ENCODE measurements at places on chromosomes 7 and 10.

DNA sequence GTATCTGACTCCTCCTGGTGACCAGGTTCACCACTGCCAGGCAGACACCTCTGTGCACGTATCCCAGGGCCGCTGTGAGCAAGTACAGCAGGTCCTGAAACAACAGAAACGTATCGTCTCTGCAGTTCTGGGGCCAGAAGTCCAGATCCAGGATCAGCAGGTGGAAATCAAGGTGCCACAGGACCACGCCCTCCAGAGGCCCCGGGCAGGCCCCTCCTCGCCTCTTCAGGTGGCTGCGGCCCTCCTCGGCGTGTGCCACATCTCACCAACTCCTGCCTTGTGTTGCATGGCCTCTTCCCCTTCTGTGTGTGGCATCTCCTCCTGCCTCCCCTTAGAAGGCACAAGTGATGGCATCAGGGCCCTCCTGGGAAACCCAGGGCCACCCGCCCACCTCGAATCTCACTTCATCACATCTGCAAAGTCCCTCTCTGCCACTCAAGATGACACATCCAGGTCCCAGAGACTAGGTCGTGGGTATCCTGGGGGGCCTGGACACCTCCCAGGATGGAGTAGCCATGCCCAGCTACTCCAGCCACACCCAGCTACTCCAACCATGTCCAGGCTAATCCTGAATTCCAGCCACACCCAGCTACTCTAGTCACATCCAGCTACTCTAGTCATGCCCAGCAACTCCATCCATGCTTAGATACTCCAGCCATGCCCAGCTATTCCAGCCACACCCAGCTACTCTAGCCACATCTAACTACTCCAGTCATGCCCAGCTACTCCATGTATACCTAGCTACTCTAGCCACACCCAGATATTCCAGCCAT, 52.6 kb upstream of the DNAAF5 start:
- DNase-seq, result no peak

GRCh38 chr10:116211682-116212081, 61.3 kb downstream of the GFRA1 start:
- no peak for DNase-seq

DNA sequence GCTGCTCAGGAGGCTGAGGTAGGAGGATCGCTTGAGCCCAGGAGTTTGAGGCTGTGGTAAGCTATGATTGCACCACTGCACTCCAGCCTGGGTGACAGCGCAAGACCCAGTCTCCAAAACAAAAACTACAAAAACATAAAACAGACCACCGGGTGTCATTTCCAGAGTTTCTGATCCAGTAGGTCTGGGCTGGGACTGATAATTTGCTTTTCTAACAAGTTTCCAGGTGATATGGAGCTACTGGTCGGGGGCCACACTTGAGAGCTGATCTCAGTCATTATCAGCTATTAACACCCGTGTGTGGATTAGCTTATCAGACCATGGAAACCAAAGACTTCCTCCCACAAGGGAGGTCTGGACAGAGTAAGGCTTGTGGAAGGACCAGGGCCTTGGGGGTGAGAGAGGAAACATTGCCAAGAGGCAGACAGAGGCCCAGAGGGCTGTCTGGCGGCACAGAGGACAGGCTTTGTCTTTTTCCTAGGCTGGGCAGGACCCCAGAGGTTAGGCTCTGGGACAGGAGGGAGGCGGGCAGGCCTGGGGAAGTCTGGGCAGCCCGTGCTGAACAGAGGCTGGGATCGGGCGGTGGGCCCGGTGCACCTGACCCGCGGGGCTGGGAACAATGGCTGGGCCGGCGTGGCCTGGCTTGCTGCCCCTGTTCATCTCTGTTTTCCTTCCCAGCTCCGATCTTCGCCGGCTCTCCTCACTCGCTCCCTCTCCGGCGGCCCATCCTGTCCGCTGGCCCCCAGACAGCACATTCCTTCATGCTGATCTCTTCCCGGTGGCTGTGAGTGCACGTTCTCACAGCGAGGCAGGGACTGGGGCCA, 25.2 kb downstream of the TMEM270 start:
- DNase-seq, result no peak

DNA sequence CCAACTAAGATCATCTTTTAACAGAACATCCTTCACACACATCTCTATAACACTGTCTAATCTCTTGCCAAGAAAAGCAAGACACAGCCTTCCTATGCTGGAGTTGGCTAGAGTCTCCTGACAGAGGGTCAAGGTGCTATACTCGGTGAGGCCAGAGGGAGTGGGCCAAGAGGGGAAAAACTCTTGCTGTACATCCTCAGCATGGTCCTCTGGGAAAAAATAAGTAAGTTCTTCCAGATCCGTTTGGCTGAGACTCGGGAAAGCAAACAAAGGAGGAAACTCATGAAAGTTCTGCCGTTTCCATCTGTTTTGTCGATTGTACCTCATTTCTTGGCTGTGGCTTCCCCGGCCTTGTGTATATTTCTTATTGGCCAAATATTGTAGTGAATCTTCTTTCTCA, 33.9 kb downstream of the VWDE start:
- DNase-seq, result no peak

DNA sequence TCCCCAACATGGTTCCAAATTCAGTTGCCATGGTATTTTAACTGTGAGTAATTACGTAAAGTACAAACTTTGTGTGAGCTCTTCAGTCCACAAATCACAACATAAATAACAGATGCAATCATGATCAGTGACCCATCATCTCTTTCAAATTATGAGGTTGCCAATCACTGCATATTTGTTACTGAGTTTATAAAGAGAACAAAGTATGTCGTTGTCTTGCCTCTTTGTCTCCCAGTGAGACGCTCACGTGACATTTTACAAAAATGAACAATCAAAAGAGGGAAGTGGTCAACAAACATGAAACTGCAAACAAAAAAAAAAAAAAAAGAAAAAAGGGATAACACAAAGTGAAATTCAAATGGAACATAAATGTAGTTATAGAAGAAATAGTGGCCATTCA, 122.7 kb upstream of the PDSS1 start:
- no peak for DNase-seq

DNA sequence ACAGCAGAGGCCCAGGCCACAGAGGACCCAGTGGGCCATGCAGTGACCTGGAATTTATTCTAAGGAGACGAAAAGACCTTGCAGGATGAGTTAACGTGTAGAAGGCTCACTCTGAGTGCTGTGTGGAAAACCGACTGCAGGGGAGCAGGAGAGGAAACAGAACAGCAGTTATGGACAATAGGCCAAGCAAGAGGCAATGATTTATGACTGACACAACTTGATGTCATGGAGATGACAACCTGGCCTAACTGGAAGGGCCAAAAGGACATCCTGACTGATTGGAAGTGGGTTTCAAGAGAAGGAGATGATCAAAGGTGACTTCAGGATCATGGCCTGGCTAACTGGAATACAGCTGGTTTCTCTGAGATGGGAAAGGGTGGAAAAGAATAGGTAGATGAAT, 70.2 kb upstream of the RAPGEF5 start:
- DNase-seq, result no peak

DNA sequence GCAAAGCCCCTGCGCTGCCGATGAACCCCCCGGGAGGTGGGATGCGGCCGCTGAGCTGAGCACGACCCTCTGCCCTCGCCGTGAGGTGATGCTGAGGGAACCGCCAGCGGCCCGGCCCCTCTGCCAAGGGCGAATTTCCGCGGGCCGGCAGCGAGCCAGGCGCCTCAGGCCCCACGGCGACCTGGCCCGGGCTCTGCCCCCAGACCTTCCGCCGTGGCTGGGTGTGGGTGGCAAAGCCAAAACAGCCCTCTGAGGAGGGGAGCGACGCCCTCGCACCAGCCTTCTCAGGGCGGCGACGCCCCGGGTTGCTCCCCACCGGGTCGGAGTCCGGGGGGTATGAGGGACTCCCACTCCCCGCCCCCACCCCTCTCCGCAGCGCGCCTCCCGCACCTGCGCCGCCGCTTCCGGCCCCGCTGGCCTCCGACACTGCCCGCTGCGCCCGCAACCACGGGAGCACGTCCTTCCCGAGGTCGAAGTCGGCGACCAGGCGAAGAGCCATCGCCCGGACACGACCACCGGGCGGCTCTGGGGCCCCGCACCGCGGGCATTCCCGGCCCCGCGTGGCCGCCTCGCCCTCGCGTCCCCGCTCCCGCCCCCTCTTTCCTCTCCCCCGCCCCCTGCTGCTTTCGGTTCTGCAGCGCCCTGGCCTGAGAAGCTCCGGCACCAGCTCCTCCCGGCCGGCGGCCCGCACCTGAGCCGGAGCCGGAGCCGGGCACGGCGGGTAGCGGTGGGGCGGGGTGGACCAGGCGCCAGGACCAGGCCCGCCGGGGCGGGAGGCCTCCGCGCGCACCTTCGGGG, at the start of gene GSAP:
Gene GSAP (minus strand): TSS at position 527 of the 798 bp plus-strand sequence. CDS start 28 bp downstream, at position 499.
- peak; percentile 71 for DNase-seq

DNA sequence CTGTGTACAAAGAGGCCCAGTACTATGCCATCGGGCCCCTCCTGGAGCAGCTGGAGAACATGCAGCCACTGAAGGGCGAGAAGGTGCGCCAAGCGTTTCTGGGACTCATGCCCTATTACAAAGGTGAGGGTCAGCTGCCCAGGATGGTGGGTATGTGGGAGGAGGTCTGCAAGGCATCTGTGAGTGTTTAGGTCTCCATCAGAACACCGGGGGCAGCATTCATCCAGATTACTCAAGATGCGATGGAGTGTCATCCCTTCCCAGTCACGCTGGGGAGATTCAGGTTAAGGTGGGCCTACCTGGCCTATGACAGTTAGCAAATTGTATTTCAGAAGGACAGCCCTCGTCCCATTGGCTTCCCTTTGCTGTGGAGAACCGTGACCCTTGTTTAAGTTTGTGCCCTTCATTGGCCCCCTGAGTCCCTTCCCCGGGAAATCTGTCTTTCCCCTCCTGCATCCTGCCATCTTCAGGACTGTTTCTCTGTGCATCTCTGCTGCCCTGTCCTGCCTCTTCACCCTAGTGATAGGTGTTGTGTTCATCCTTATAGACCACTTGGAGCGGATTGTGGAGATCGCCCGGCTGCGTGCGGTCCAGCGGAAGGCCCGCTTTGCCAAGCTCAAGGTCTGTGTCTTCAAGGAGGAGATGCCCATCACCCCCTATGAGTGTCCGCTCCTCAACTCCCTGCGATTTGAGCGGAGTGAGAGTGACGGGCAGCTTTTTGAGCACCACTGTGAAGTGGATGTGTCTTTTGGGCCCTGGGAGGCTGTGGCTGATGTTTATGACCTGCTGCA, 9.8 kb downstream of the KCTD7 start:
- no peak for DNase-seq

DNA sequence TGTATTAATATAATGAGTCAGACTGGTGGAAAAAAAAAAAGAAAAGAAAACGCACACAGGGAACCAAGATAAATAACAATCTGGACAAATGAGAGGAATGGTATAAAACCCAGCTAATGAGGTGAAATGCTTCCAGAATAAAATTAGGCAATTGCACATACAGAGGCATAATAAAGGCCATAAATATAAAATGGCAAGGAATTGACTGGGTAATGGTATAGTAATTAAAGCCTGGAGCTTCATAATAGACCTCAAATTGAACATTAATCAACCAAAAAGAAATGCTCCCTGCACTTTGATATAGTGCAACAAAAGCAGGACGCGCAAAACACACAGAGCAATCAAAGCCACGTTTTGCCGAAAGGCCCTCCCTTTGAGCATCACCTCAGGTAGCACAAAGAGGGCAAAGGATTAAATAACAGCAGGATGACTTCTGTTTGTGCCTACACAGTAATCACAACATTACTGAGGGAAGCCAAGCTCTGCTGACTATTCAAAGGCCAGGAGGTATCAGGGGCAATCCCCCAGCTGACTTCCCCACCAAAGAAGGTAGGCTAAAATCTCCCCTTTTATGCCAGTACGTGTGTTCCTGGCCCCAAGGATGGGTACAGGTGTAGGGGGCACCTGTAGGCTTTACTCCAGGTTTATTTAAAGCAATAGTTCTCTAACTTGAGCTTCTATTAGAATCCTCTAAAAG, 343.7 kb downstream of the ELMO1 start:
- no peak for DNase-seq

DNA sequence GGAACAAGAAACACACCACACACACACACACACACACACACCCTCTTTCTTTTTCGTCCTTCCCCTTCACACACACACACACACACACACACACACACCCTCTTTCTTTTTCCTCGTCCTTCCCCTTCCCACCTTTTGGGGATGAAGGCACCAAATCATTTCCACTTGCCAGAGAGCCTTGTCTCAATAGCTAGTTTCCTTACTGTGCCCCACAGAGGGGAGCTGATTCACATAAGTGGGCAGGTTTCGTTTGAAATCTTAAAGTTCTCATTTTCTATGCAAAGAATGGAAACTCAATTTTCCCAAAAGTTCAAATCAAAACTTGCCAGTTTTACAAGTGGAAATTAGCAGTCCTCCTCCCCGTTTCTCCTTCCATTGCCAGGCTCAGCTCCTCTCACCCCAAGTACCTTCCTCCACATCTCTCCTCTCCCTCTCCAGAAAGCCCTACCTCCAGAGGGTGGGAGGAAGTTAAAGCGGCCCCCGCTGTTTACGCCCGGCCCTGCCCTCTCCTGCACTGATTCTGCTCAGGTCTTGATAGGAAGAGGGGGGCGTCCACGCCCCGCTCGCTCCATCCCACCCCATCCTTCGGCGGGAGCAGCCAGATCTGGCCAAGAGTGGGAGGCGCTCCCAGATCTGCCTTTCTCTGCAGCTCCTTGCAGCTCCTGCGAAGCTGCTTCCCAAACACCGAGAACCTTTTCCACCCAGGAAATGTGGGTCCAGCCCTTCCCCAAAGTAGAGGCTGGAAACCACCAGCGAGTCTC, 1.3 kb downstream of the CTTNBP2 start:
- DNase-seq, result no peak

DNA sequence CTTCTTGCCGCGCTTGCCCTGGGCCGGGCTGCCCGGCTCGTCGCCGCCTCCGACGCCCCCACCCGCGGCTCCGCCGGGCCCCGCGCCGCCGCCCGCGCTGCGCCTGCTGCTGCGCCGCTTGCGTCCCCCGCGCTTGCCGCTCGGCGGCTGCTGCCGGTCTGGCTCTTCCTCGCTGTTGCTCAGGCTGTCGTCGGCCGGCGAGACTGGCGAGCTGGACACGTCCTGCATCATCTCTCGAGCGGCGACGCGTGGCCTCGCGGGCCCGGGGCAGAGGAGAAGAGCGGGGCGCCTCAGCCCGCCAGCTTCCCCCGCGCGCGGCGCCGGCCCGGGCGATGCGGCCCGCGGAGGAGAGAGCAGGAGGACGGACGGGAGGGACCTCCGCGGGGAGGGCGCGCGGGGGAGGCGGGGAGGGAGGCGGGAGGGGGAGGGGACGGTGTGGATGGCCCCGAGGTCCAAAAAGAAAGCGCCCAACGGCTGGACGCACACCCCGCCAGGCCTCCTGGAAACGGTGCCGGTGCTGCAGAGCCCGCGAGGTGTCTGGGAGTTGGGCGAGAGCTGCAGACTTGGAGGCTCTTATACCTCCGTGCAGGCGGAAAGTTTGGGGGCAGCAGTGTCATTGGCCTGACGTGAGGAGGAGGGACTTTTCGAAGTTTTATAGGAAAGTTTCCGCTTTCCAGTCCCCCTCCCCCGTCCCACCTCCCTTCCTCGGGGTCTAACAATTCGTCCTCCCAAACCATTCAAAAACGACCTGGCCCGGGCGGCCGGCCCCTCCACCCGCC, at the start of gene TWIST1:
Gene TWIST1 (minus strand): TSS at position 546 of the 779 bp plus-strand sequence. CDS start 315 bp downstream, at position 231.
- DNase-seq, result no peak

Measured in CD4-positive, alpha-beta T cell treated with Interleukin-6 for 4 hours (primary cell).